ENCODE measurements at places on chromosomes 5 and 9.
A peak's percentile ranks its signal among the peaks of the same experiment; 100 is the strongest.

GRCh38 chr5:92687821-92688722 lies 892.9 kb downstream of the NR2F1-AS1 start:
- no peak for DNase-seq

GRCh38 chr5:150300496-150301169 lies 2.1 kb downstream of the ARSI start:
- DNase-seq, result no peak

GRCh38 chr5:43313035-43313853 lies at the start of gene HMGCS1:
TSS of gene HMGCS1 (minus strand) at chr5:43313412. CDS start at chr5:43298965, 14,447 bp downstream.
- peak; percentile 99 for DNase-seq

DNA sequence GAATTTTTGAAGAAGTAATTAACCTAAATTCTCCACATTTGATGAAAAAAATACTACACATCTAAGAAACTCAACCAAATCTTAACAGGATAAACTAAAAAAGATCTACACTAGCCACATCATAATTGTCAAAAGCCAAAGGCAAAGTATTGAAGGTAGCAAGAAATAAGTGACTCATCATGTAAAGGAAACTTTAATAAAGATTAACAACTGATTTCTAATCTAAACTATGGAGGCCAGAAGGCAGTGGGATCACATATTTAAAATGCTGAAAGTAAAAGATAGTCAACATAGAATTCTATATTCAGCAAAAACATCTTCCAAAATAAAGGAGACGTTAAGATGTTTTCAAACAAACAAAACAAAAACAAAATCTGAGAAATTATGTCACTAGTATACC lies 2002.9 kb downstream of the MAT2B start:
- no peak for DNase-seq

- DNase-seq, result peak; percentile 11
Measured at GRCh38 chr5:124343451-124343867, 403.0 kb downstream of the ZNF608 start.

DNA sequence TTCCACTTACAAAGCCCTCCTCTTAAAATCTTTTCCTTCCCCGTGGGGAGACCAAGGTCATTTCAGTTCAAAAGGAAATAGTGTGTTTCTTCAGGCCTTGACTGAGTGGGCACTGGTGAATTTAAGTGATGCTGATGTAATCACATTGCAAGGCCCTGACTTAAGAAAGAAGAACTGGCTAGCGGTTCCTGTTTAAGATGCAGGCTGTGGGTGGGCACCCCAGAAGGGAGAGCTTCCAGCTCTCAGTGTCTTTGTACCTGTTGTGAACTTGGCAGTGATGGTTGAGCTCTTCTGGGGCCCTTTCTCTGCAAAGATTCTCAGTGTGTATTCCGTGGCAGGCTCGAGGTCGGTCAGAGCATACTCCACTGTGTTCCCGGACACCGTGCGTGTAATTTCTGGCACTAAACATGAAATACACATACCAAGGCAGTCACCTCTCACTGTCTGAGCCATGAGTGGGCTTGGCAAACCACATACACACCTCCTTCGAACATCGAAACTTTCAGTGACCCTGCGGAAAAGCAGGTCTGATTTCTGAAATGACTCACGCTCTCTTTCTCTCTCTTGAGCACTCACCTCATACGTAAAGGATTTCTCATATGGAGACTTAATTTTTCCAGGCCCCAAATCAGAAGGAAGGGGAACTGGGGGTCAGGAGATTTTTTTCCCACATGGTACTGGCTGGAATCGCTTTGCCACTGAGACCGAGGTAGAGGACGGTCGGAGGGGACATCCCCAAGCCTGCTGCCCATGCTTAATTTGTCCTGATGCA lies 81.9 kb downstream of the TNC start:
- no peak for DNase-seq

DNA sequence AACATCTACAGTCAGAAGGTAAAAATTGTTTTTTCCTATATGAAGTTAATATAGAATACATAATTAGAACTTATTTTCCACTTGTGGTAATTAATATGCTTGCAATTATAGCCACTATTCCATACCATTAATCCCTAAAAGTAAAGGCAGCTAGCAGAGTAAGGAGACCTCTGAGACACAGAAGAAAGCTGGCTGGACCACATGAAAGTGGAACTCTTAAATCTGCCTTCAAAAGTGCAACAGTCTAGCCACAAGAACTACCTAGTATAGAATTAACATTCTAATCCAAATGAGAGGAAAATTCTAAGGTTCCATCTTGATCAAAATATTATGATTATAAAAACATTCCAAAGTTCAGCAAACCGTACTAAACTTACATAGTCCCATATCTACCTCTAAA lies 37.6 kb downstream of the ARL15 start:
- DNase-seq, result no peak

- no peak for DNase-seq
Measured at GRCh38 chr9:99083051-99083450, 21.9 kb upstream of the TGFBR1 start.

DNA sequence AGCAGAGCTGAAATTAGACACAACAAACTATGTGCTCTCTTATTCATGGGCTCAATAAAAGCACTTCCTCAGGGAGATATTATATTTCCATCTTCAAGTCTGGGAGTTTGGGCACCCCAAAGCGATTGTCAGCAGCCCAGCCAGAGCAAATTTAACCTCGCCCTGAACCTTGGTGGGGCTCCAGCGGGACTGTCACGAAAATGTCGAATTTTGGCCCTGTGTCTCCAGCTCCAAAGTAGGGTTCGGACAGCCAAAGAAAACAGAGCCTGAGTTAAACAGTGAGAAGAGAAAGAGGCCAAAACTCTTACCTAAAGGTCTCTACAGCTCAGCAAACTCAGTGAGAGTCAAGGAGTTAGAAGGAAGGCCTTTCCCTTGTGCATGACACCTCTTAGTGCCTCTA lies 432.9 kb downstream of the SPATA31D1 start:
- DNase-seq, result no peak

DNA sequence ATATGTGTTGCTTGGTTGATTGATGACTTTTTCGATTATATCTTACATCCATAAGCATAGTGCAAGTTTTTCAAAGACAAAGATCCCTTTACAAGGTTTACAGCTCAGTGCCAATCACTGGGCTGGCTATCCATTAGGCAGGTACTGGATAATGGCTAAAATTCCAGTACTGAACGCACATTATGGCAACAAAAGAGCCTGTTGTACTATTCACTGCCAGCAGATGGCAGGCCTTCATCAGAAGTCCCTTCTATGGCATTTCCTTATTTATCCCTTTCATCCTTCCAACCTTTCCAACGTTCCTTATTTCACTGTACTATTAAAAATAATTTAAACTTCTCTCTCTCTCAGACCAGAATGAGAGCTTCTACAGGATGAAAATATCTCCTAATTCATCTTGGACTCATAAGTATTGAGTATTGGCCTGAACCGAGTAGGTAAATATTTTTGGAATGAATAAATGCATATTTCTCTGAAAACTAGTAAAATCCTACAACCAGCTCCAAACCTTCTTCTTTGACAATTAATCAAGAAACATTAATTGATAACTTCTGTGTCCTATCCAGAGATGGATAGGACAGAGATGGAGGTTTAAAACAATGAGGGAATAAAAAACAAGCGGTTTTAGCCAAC lies 6.7 kb upstream of the WNT8A start:
- DNase-seq, result no peak

GRCh38 chr5:73859696-73860095 lies 233.7 kb downstream of the ARHGEF28 start:
- no peak for DNase-seq

- no peak for DNase-seq
Measured at GRCh38 chr5:67094476-67095300, 101.9 kb downstream of the CD180 start.

DNA sequence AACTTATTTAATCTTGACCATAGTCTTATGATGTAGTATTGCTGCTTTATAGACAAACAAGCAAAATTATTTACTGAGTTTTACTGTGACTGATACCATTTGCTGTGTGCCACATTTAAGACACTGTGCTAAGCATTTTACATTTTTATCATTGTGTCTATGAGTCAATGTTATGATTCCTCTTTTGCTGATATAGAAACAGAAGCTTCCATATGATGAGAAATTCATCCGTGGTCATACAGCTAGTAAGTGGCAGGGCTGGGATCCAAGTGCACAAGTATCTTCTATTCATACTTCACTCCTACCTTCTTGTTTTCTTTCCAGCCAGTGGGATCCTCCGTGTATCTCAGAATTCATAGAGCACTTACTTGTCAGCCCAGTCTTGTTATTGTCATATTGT lies 17.1 kb upstream of the IFNK start:
- DNase-seq, result no peak

DNA sequence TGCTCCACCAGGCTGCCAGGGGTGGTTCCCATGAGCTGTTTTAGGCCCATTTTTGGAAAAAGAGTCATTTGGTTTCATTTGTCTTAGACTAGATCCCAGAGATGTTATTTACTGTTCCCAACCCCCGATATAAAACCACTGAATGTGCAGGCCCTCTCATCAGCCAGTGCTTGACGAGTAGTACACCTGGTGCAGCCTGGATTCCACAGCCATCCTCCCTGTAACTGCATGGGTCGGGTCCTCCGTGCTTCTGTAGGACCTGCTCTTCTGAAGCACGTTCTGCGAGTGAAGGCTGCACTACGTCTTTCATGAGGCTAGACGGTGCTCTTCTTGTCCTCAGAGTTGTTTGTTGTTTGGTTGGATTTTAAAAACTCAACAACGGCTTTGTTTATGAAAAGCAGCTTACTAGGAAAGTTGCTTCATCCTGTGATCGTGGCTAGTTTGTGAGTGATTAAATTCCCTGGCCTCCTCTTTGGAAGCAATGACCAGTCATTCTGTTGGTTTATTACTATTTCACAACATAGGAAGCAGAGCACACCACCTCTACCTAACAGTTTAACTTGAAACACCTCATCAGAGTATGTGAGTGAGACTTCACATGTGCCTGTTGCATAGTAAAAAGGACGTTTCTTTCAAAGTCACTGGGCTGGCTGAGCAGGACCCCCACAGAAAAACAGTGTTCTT lies 135.2 kb downstream of the AOPEP start:
- DNase-seq, result no peak

GRCh38 chr5:135705941-135706466 lies 127.2 kb upstream of the CXCL14 start:
- DNase-seq, result no peak

GRCh38 chr9:126952205-126952977 lies 37.8 kb downstream of the RALGPS1 start:
- no peak for DNase-seq

DNA sequence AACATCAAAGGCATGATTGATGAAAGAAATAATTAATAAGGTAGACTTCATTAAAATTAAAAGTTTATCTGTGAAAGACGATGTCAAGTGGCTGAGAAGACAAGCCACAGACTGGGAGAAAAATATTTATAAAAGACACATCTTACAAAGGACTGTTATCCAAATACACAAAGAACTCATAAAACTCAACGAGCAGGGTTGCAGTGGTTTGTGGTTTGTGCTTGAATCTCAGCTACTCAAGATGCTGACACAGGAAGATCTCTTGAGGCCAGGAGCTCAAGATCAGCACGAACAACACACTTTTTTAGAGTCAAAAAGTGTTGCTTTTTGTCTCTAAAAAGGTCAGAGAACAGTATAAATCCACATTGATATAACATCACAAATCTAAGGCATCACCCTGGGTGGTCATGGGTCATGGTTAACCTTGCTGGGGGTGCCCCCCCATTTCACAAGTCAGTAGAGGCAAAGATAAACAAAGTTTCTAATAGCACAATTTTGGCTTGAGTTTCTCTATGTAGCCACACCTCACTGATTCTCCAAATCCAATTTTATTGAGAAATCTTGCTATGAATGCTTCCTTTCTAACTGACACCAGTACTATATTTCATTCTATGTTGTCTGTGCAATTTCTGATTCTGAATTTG lies 342.9 kb upstream of the RPS23 start:
- no peak for DNase-seq

Measured in NCI-H187 treated with DMSO at 0.1 percent for 48 hours (cell line).